Aorta (tissue), 5 donors: ENCODE measurements at places on chromosomes 7 and 10. TPM values are rescaled to one million over a fixed set of nuclear protein-coding genes. Genes with fewer than 3 reads are reported as not detected.

LRCH4 gene
- polyA plus RNA-seq = 26.3 TPM

SDHAF3 gene
- polyA plus RNA-seq = 11.1 TPM

PAPOLB gene
- 0.25 TPM for polyA plus RNA-seq

AGR2 gene
- 0.10 TPM for polyA plus RNA-seq

GIMAP5 gene
- polyA plus RNA-seq = 14.5 TPM

C1QL3 gene
- polyA plus RNA-seq = 0.15 TPM

FBXO24 gene
- 1.2 TPM for polyA plus RNA-seq
